Stimulated activated CD8-positive, alpha-beta memory T cell treated with anti-CD3 and anti-CD28 coated beads, Interleukin-7, amount 100 ng/mL, for 4 hours (primary cell): ENCODE measurements at places on chromosomes 6 and 20.

GRCh38 chr6:10633216-10633615 lies 61.2 kb downstream of the C6orf52 start:
- DNase-seq, result no peak

DNA sequence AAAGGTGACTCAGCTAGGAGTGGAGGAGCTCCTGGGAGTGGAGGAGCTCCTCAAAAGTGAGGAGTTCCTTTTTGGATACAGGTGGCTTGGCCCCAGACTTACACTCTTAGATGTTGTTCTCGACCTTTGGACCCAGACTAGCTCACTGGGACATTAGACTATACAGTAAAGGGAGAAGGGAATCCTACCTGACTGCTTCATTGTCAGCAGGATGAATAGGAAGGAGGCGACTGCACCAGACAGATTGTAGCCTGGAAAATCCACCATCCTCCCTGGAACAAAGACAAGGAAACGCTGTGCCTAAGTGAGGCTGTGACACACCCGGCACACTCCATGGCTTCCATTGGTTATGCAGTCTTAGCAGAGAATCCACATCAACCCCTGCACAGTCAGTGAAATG lies at the start of gene BTNL2:
TSS of gene BTNL2 (minus strand) at position 325 of the 400 bp plus-strand sequence. CDS start at position 267, 58 bp downstream.
- DNase-seq, result no peak

DNA sequence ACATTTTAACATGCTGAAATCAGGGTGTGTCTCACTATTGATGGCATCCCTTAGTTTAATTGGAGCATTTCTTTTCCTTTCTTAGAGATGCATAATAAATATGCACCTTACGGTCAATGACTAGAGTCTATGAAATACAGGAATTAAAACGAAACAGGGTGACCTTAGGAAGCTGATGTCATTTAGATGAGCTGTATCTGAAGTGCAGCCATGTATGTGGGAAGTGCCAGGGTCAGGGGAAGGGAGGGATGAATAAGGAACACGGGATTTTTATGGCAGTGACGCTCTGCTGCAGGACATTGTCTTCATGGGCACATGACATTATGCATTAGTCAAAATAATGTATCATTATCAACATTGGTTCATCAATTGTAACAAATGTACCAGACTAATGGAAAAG lies 84.0 kb downstream of the AGPAT4 start:
- no peak for DNase-seq

DNA sequence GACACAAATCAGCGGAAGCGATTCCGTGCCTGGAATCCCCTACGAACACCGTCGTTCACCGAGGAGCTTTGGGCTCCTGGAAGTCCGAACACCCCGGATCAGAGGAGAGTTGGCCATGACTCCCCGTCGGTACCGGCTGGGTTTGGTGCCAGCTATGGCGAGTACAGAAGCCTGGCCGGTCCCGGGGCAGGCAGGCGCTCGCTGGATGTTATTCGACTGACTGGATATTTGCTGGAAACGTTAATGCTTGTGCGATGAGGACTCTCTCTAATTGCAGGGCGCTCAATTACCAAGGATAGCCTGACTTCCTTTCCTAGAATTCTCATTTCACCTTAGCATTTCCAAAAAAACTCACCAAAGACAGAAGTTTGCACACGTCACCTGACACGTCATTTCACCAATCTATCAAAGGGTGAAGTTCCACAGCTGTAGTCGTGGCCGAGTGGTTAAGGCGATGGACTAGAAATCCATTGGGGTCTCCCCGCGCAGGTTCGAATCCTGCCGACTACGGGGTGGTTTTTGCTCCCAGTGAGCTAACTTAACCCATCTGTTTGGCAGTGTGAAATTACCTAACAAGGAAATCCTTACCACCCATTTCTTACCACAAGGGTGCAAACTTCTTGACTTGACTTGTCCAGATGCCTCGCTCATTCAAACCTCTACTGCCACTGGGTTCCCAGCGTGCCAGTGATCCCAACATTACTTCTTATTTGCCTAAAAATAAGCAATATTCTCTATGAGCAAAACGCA lies 22.7 kb upstream of the ZNF184 start:
- no peak for DNase-seq

- DNase-seq, result no peak
Measured at GRCh38 chr6:9806195-9806594, 608.7 kb downstream of the TFAP2A start.
